ENCODE measurements at places on chromosomes 1 and 21.
A peak's percentile ranks its signal among the peaks of the same experiment; 100 is the strongest.

DNA sequence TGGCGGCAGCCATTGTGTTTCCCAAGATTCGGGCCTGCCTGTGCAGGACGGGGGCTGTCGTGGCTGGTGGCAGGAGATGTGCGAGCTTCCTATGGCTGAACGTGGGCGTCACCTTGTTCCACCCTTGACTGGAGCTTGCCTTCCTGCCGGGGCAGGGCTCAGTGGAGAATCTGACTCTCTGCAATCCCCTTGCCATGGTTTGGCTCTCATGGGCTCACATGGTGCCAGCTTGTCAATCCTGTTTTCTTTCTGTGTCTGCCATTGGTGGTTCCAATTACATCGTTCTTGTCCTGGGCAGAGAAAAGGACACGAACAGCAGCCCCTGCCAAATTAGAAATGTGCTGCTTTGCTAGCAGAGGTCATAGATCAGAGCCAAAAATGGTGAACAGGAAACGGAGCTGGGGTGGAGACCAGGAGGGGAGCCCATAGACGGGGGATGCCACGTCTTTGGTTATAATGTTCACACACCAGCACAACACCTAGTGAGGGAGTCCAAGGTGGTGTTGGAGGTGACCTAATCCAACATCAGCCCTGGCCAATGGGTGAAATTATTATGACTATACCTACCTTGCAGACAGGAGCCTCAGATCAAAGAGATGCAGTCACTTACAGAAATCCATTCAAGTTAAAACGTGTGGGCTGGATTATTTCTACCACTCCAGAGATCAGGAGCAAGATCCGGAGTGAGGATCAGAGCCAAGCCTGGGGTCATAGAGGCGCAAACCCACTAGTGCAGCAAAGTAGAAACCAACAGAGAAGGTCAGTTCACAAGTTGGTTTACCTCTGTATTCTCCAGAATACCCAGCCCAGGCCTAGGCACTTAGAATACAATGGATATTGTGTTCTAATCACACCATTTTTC, 253.1 kb downstream of the SIPA1L2 start:
- DNase-seq: no peak

- DNase-seq: no peak
Observed at GRCh38 chr1:224733027-224733911, 117.2 kb downstream of the CNIH3 start.

- DNase-seq: no peak
Observed at GRCh38 chr1:115084902-115085511, 4.3 kb downstream of the TSPAN2 start.

DNA sequence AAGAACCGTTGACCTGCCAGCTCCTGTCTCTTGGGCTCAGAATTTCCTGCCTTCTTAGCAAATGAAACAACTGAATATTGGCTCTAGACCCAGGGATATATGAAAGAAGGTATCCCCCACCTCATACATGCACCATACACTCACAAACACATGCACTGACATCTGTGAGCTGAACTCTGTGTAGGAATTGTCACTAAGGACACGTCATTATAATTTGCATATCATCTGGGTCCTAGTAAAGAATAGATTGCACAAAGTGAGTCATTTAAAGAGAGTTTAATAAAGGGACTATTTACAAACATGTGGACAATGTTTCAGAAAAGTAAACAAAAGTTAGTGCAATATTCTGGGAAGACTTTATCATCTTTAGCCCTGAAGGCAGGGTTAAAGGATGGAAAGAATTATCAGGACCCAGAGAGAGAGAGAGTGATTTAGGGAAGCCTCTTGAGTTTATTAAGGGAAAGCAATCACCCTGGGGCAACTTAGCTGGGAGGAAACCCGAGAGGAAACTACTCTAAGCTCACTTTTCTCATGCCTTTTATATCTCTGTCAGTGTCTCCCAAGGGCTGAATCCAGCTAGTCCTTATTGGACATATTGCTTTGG, 74.1 kb upstream of the PLA2G4A start:
- DNase-seq: no peak

- DNase-seq: peak; percentile 77
Observed at GRCh38 chr1:223712194-223712849, at the start of gene CAPN2. CAPN2 (plus strand) TSS chr1:223712539; CDS start chr1:223712641, 102 bp downstream.

- peak; percentile 46 for DNase-seq
Observed at GRCh38 chr1:237124856-237125462, 83.0 kb downstream of the RYR2 start.

- no peak for DNase-seq
Observed at GRCh38 chr1:58924821-58925220, 141.0 kb upstream of the JUN start.

DNA sequence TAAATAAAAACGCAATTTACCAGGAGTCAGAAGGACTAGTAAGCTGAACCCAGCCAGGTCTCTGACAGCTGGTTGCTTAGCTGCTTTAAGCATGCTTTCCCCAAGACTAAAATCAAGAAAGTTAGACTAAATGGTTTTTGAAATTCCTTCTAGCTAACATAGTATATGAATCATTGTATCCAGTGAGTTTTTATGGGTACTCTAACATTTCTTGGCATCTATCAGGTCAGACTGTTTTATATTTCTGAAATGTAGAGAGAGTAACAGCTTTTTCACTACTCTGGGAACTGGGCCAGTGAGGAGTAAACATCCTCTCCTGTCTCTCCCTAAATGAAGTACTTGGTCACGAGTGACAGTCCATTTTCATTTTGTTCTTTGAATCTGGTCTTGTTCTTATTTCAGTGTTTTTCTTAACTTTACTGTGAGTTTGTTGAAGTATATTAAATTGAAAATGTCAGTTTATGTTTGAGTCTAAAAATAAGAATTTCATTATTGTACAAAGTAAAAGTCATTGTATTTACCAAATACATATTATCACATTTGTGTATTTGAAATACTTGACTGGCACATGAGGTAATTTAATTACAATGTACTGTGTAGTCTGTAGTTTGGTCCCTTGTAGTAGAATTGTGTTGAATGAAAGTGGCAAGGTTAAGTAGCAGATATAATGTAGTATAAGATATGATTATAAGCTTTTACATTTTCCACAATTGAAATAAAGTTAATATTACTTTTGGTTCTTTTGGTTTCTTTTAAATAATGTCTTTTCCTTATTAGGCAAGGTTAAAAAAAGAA, 47.6 kb downstream of the PKN2 start:
- DNase-seq: peak; percentile 41

DNA sequence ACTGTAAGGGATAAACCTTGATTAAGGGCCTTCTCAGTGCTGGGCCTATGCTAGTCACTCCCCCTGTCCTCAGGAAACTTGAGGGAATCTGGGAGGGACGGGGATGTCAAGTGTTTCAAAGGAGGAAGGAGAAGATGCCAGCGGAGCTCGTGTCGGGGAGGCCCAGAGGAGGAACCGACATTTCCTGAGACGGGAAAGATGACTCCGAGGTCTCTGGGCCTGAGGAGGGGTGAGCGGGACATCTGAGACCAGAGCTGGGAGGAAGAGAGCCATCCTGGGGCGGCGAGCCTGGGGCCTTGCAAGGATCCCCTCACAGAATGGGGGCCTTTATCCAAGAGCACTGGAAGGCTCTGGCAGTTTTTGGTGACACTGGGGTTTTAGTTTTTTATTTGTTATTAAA, 10.4 kb downstream of the SLC66A1 start:
- no peak for DNase-seq

- peak; percentile 88 for DNase-seq
Observed at GRCh38 chr1:108057541-108057940, 92.6 kb upstream of the VAV3 start.

DNA sequence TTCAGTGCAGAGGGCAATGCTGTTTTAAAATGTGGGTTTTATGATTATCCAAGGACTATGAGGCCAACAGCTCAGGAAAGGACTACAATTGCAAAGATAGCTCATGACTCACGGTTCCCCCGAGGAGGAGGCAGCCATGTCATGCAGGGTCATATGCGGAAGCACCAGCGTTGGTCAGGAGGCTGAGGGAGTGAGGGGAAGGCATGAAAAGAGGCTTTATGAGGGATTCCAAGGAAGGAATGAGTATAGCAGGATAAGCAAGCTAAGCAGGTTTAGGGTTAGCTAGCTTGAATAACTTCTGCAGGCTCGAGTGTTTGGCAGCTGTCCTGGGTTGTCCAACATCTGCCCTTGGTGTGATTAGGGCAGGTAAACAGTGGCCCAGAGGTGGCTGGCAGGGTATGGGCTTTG, 495.1 kb downstream of the SETD4 start:
- DNase-seq: no peak

GRCh38 chr1:53573931-53574330, 114.7 kb downstream of the DMRTB1 start:
- peak; percentile 15 for DNase-seq

DNA sequence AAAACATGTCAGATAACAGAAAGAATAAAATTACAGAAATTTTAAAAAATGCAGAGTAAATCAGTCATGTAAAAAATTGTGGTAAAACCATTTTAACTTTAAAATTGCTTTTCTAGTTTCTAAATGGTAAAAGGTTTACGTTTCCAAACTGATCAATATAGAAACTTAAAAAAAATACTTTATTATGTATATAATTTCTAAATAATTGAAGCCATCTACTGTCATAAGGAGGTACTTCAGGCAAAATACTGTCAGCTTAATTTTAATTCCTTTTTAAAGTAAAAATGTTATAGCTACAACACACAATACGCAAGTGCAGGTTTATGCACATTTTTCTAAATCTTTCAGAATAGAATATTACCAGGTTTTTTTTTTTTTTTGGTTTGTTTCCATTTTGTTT, 159.9 kb downstream of the HFM1 start:
- no peak for DNase-seq

DNA sequence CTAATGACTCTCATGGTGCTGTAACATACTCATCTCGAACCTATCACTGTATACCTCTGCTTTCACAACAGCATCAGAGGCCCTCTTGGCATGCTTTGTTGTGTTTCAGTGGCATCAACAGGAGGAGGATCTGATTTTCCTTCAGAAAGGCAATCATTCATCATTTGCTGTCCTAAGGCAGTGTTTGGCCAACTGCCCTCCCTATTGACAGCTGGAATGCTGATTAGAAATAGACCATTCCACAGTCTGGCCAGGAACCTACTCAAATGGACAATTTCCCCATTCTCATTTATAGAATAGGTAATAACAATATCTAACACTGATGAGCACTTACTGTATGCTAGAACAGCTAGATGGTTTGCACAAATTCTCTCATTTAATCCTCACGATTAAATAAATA, 310.6 kb upstream of the PTBP2 start:
- no peak for DNase-seq

GRCh38 chr1:235708390-235708962, 58.9 kb upstream of the GNG4 start:
- DNase-seq: peak; percentile 17

GRCh38 chr1:173333581-173333980, 126.5 kb upstream of the TNFSF4 start:
- no peak for DNase-seq

- DNase-seq: no peak
Observed at GRCh38 chr1:184161071-184161698, 109.7 kb downstream of the TSEN15 start.

DNA sequence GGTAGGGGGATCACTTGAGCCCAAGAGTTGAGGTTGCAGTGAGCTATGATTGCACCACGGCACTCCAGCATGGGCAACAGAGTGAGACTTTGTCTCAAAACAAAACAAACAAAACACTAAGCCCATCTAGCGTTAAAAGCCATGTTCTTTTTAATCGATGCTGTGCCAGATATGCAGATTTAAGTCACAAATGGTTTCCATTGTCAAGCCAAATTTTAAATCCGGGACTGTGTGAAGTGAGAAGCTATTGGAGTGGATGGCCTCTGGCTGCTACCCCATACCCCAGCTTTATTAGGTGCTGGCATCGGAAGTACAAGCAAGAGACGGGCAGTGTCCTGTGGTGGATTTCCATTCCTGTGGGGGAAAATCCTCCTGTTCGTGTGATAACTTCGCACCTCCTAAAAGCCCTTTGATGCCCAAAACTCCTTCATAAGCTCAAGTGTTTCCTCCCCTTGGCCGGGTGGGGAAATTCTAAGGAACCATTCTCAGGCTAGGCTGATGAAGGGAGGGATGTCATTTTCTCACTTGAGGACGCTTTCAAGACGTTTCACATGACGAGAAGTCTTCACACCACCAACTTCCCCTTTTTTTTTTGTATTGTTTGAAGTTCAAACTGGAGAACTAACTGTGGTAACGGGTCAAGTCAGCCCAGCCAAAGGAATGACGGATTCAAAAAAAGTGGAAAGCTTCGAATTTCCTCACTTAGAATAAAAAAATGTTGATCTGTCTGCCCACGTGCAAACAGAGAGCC, 140.8 kb downstream of the KAZN start:
- DNase-seq: no peak

DNA sequence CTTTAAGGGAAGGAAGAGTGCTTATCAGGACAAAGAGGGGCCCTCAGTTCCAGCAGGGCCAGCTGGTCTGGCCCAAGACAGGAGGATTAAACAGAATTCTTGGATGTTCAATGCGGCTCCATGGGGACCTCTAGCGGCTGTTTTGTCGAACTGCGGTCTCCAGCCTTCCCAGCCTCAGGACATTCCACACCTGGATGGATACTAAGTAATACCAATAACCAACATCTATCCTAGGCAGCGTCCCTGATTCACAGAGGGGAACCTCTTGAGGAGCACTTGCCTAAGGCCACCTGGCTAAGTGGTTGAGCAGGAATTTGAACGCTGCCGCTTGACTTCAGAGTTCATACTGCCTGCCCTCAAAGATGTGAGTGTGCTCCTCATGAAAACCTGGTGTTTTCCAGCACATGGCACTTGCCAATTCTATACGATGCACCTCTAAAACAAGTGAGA, 15.5 kb upstream of the CD247 start:
- peak; percentile 64 for DNase-seq

GRCh38 chr1:31243501-31244286, 4.0 kb upstream of the NKAIN1 start:
- peak; percentile 67 for DNase-seq

- DNase-seq: no peak
Observed at GRCh38 chr1:240426051-240426450, 185.9 kb downstream of the GREM2 start.

GRCh38 chr21:46622226-46622625, 13.2 kb upstream of the PRMT2 start:
- DNase-seq: peak; percentile 11

DNA sequence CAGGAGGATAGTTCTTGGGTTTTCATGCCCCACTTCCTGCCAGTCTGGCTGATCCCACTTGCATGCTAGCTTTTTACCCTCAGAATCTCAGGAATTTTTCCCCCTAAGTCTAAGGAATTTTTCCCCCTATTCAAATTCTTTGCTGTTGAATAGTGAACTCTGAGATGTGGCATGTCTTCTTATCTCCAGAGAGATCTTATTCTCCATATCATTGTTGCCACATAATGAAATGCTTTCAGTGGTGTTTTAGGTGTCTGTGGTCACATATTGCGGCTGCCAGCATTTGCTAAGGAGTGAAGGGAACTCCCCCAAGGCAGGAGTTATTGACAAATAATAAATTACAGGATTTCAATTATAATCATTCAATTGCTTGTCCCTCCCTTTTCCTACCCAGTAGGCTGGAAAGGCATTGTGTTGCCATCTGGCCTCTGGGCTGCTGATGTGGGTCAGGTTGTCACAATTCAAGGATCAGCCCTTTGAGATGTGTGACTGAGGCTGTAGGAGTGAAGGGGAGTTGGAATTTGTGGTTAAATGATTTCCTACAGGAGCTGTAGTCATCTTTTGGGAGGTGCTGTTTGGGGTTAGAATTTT, 3.9 kb upstream of the FLG start:
- no peak for DNase-seq
